ENCODE measurements at places on chromosomes 12 and 14.

GRCh38 chr14:60133487-60133886, 31.7 kb downstream of the DHRS7 start:
- DNase-seq: no peak

GRCh38 chr12:68743356-68743755, 2.6 kb upstream of the SLC35E3 start:
- DNase-seq: no peak

DNA sequence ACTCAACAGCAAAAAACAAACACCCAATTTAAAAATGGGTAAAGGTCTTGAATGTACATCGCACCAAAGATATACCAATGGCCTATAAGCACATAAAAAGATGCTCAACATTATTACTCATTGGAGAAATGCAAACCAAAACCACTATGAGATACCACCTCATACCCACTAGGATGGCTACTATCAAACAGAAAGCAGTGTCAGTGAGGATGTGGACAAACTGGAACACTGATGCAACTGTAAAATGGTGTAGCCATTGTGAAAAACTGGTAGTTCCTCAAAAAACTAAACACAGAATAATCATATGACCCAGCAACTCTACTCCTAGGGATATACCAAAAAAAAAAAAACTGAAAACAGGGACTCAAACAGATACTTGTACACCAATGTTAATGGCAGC, 49.3 kb downstream of the CDK17 start:
- DNase-seq: no peak

DNA sequence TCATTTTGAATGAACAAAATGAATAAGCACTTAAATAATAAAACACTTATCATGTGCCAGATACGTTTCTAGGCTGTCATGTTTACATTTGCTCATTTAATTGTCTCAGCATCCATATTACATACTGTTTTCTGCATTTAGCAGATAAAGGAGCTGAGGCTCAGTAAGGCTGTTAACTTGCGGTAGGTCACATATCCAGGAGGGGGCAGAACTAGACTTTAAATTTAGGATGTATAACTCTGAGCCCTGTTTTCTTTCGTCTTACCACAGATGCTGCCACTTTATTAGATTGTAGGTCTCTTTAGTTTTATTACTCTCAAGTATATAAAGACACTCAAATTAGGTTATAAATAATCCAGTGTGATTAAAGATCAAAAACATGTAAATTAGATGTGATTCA, 17.7 kb downstream of the IRAK4 start:
- no peak for DNase-seq

GRCh38 chr12:106791531-106791930, 17.0 kb downstream of the RIC8B start:
- DNase-seq: no peak

DNA sequence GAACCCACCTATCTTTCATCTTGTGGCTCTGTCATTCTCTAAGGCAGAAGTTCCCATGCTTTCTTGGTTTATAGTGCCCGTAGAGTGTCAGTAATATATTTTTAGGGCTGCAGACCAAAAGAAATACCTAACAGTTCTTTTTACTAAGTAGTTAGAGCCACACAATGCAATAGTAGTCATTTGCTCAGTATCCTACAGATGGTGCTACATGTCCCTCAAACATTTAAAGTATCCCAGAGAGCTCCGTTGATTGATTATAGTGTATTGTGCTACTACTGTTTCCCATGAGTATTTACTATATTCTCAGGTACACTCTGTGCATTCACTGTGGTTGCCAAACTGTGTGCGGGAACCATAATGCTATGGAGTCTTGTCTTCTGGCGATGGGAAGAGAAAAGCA, 4.7 kb upstream of the PLBD1 start:
- DNase-seq: no peak

DNA sequence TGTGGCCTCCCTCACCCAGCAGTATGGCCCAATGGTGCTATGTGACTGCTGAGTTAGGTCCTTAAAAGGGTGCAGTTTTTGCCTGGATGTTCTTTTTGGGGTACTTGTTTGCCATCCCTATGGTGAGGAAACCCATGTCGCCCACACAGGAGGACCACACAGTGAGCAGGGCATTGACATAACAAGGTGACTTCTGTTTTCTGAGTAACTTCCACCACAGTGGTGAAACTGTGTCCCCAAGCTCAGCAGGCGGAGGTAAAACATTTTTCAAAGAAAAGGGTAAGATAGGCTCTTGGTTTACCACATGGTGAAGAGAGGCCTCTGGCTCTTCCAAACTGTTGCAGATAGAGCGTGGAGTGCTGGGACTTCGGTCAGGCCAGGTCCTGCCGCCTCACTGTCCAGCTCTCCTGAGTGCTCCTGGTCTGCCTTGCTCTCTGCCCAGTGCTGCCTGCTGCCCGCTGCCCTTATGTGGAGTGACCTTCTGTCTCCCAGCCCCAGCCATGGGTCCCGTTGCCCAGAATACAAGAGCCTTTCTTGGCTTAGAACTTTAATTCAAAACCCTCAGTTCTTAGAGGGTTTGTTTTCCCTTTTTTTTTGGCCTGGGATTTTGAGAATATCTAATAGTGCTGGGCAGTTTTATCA, 54.0 kb downstream of the TRAF3 start:
- DNase-seq: peak; percentile 54

- peak; percentile 71 for DNase-seq
These were observed 4.1 kb downstream of the CKB start for GRCh38 chr14:103518422-103519042.

- DNase-seq: no peak
These were observed 49.8 kb downstream of the NTS start for GRCh38 chr12:85923767-85924331.

- no peak for DNase-seq
These were observed 148.0 kb upstream of the PDE3A start for GRCh38 chr12:20220339-20220738.

DNA sequence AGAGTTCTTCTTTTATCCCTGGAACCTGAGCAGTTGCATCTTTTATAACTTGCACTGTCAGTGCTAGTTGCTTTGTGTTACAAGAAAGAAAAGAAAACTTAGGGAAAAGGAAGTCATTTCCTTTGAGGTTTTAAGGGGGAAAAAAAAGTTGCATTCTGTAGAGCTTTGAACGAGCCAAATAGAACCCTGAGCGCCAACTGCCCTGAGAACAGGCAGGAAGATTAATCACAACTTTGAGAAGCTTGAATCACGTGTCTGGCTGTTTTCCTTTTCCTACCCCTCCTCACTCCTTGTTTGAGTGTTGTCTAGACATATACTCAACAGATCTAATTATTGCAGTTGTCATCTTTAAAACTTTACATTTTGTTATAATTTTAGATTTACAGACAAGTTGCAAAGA, 12.5 kb downstream of the PCNX1 start:
- no peak for DNase-seq

DNA sequence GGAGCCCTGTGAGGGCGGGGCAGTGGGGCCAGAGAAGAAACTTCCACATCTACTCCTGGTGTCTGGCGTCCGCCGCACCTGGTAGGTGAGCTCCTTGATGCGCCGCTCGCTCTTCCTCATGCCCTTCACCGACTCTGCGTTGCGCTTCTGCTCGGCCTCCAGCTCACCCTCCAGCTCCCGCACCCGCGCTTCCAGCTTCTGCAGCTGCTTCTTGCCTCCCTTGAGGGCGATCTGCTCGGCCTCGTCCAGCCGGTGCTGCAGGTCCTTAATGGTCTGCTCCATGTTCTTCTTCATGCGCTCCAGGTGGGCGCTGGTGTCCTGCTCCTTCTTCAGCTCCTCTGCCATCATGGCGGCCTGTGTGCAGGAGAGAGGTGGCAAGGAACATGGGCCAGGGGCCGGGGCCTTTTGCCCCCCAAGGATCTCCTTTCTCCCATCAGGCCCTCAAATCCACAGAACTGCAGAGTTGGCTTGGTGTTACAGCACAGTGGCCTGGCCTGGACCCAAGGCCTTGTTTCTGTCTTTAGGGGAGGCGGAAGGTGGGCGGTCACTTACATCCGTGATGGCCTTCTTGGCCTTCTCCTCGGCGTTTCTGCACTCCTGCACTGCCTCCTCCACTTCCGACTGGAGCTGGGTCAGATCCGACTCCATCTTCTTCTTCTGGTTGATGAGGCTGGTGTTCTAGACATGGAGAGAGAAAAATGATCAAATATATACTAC, 7.7 kb downstream of the CMTM5 start:
- DNase-seq: no peak

DNA sequence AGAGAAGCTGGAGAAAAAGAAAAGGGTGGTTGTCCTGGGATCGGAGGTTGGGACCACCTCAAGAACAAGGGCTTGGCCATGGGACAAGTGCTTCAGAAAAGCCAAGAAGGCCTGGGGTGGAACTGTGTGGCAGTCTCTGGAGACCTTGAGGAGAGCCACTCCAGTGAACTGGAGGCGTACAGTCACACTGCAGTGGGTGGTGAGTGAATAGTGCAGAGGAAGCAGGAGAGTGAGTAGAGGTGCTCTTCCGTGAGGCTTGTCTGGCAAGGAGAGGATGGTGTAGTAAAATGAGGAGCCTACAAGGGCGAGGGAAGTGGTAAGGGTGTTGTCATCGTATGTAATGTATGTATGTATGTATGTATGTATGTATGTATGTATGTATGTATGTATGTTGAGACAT, 20.9 kb downstream of the RASSF3 start:
- no peak for DNase-seq

Data from activated CD4-positive, alpha-beta T cell treated with anti-CD3 and anti-CD28 coated beads, Interleukin-2, amount 50 U/mL, for 48 hours (primary cell).